ENCODE measurements at places on chromosomes 7 and 10. TPM values are rescaled to one million over a fixed set of nuclear protein-coding genes. Genes with fewer than 3 reads are reported as not detected.

SP8 gene
- not detected for total RNA-seq

DNA sequence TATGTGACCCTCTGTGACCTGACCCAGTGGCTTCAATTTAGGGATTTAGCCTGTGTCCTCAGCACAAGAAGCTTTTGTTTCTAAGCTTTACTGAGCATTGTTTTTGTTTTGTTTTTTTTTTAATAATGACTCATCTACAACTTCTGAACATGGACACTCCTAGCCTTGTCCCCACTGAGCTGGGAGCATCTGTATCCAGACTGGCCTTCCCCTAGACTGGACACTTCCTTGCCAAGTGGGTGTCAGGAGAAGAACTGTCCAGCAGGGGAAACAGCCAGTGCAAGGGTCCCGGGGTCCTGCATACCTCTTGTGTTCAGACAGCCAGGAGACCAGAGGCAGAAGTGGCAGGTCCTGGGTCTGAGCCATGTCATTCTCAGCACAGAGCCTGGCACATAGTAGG lies 108.6 kb downstream of the TMEM130 start:
- no peaks in the 10 kb centered on the region for H3K4me1 ChIP-seq
- no peaks in the 10 kb centered on the region for H3K27me3 ChIP-seq
- H3K4me3 ChIP-seq, result no peak overlapping the region
- H3K27ac ChIP-seq, result no peak overlapping the region
- H3K36me3 ChIP-seq, result no peaks in the 10 kb centered on the region
- no peak for DNase-seq

GRCh38 chr10:111707076-111707475 lies 476.5 kb downstream of the GPAM start:
- no peak overlapping the region for H3K4me3 ChIP-seq
- H3K27ac ChIP-seq, result no peak overlapping the region
- H3K4me1 ChIP-seq, result no peaks in the 10 kb centered on the region
- H3K36me3 ChIP-seq, result no peaks in the 10 kb centered on the region
- DNase-seq, result no peak

DNA sequence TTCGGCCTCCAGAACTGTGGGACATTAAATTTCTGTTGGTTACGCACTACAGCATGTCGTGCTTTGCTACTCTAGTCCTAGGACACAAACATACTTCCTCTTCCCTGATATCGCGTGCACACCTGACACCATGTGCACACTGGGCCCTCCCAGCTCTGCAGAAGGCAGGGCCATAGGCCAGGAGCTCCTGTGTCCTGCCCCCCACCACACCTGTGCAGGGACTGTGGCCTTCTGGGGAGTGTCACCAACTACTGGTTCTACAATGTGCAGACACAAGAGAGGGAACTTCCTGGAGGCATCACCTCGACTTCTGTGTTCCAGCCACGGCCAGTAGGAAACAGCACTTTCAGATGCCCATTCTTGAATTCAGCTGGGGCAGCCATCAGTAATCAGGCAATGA lies 646.4 kb upstream of the MGMT start:
- no peak overlapping the region for H3K4me3 ChIP-seq
- H3K27me3 ChIP-seq, result no peaks in the 10 kb centered on the region
- no peak for DNase-seq
- H3K27ac ChIP-seq, result no peak overlapping the region
